ENCODE measurements at places on chromosomes 5 and 9. TPM values are rescaled to one million over a fixed set of nuclear protein-coding genes. Genes with fewer than 3 reads are reported as not detected.
A peak's percentile ranks its signal among the peaks of the same experiment; 100 is the strongest.

DNA sequence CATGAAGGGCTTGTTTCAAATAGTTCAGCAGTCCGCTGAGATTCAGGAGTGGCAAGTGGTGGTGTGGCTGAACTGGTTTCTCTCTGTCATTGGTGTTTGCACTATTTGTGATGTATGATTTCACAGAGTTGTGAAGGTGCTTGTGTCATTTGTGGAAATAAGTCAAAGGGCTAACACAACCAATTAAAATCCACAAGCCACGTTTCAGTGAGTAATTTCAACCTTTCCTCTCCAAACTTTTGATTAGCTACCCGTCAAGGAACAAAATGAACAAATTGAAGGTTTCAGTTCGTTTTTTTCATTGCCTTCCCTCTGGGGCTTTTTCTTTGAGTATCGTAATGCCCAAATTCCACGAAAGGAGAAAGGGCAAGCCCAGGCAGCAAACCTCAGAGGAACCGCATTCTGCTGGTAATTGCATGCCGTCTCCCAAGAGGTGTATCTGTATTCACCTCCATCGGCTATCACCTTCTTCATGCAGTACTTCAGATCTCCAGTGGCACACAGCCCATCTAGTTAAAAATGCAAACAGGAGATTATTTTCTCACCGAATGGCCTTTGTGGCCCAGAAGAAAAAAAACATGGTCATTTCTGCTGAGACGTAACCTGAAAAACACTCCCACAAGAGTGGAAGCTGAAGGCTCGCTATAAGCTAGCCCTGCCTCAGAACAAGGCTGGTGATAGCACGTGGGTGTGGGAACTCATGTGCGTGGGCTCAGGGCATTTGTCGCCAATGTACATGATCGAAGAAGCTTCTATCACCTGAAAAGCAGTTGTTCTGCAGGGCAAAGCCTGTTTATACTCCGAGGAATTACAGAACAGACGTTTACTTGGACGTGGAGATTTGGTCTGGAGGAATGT is 197.1 kb downstream of the NR3C1 start:
- DNase-seq = no peak

Gene PCDHGA9
- polyA plus RNA-seq = 0.11 TPM

Gene SCGB3A2
- not detected for polyA plus RNA-seq

Gene COL15A1
- 7.5 TPM for polyA plus RNA-seq

DNA sequence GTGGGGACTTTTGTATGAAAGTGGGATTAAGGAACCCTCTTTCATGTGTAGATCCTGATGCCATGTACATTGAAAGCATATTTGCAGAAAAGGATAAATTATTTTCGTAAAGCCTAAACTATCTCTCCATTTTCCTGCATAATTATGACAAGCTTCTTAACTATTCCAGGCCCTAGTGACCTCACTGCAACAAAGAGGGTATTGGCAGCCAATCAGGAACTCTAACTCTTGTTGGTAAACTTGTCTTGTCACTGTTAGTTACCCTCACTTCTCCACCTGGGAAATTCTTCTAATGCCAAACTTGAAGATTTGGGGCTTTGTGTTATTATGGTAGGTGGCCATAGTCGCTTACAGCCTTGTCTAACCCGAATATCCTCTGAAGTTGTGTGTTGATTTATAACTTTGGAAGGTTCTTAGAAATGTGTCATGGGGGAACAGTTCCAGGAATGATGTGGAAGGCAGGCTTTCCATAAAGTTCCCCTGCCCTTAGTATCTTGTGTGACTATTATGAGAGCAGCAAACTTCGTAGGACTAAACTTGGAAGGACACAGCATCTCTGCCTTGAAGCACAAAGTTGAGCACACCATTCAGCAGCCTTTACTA is 52.5 kb downstream of the IQGAP2 start:
- DNase-seq = no peak

DNA sequence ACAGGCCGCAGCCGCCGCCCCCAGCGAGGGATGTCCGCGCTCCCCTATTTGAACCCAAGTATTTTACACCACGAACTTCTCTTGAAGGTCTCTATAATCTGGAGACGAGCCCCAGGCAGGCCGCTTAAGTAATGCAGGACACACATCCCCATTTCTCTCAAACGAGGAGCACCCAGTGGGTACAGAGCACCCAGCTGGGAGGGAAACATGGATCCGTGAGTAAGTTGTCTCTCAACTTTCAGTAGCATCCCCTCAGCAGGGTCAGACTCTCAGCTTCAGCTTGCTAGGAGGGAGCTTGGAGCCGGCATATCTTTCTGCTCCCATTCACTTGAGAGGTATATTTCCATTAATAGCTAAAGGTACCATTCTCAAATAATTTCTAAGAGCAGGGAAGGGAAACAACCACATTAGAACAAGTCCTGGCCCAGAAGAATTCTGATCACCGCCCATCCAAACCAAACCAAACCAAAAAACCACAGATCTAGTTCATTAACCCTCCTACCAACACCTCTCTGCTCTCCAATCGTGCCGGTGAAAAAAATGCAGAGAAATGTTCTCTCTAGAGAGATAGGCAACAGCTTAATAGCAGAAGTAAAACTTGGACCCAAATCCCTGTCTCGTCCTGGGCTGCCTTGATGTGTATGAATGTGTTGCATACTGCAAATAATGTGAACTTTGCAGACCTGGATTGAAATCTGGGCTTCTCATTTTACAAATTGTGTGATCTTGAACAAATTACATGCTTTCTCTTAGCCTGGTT is 910 bp downstream of the TDRD7 start:
- DNase-seq = no peak

DNA sequence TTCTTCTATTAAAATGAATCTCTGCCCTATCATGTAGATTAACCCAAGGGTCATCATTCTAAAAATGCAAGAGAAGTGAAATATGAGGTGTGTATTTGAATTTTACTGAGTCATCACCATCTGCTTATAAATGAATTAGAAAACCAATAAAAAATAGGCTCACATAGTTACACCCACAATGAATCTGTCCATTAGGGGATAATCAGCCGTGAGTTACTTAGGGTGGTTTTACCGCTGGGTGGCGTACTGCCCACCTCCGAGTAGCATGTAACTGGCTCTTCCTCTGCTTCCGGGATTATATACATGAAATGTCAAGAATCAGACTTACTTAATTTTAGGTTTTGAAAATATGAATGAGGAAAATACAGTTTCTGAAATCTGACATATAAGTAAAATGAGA is 332.9 kb upstream of the CCNG1 start:
- DNase-seq = no peak

Gene ARID3C
- not detected for polyA plus RNA-seq

Gene CBY3
- not detected for polyA plus RNA-seq

GRCh38 chr9:135848341-135849047 is 58.9 kb downstream of the CAMSAP1 start:
- DNase-seq = no peak

Gene ALDH1A1
- polyA plus RNA-seq = 15.0 TPM

DNA sequence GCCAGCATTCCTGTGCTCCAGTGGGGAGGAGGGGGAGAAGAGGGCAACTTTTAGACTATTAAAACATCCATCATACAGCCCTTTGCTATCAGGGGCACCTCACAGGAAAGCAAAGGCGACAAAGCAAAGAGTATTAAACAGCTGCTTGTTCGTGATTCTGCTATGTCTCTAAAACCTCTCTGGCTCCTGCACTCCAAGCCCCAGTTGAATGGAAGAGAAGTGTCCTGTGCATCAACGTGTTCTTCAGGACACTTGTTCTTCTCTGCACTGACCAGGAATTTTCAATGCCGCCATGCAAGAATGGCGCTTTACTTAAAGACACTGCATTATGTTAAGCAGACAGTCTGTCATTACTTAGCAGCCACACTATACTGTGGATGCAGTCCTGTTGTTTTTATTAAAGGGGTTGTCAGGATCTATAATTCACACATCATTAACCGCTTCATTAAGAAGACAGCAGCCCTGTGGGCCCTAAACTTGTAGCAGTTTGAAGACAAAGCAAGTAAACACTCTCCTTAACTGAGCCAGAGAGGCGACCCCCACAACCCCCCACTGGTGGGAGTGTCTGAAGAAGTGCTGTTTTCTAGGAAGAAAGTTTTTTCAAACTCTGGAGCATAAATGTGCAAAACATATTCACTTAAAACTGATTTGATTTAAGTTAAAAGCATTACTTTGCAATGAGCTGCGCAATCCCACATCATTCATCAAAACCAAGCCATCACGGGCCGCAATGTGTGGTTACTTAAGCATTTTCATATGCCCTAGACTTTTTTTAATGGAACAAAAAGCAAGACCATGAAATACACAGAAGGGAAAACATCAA is 164.5 kb downstream of the ZNF608 start:
- no peak for DNase-seq

Gene PCDHB11
- 0.08 TPM for polyA plus RNA-seq

- DNase-seq = no peak
Observed at GRCh38 chr5:129441096-129441495, 19.0 kb upstream of the ADAMTS19 start.

DNA sequence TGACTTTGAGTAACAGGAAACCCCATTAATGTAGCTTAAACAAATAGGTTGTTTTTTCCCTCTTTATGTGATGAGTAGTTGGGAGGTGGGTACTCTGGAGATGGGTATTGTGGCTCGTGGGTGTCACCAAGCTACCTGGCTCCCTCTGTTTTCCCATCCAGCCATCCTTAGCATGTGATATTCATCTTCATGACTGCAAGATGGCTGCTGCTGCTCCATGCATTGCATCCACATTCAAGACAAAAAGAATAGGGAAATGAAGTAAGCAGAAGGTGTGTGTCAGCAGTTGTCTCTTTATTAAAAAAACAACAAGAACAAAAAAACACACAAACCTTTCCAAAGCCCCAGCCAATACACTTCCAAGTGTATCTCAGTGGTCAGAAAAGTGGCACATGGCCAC is 6.5 kb upstream of the ARHGAP26 start:
- DNase-seq = no peak

Gene IFNA13
- polyA plus RNA-seq = not detected

DNA sequence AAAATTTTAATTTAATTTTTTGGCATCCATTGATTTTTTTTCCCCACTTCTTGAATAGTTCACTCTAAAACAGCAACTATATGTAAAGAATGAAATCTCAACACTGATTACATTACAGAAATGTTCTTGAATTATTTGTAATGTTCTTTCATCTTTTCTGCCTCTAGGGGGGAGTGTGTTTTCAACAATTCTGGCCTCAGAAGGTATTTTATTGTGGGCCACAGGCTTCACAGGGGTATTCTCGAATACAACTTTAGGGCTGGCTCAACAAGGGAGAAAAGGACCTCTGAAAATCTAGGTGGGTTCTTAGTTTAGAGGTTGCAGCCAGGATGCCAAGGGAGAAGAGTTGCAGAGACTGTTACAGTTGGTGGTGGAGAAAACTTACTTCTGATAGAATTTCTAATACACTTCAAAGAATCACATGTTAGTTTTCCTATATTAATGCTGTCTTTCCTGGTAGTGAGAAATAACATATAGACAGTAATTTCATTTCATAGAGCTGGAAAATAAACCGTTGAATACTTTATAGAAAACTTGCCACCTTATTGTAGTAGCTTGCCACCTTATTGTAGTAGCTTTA is 3.6 kb upstream of the NPR3 start:
- no peak for DNase-seq

- no peak for DNase-seq
Observed at GRCh38 chr9:4857163-4857810, 64.5 kb downstream of the RCL1 start.

Gene PRELID1
- 44.3 TPM for polyA plus RNA-seq

GRCh38 chr9:106127776-106128175 is 433.4 kb downstream of the TMEM38B start:
- no peak for DNase-seq

- DNase-seq = no peak
Observed at GRCh38 chr9:128247226-128247803, 28.5 kb downstream of the GOLGA2 start.

GRCh38 chr9:134888603-134889190 is 8.1 kb downstream of the FCN2 start:
- DNase-seq = no peak

- peak; percentile 54 for DNase-seq
Observed at GRCh38 chr5:151078490-151079262, 2.2 kb downstream of the TNIP1 start.

- DNase-seq = no peak
Observed at GRCh38 chr5:43973318-43973717, 370.3 kb downstream of the NNT start.

- peak; percentile 34 for DNase-seq
Observed at GRCh38 chr9:36865731-36866635, 168.1 kb downstream of the PAX5 start.

Gene PCDHA1
- polyA plus RNA-seq = not detected

DNA sequence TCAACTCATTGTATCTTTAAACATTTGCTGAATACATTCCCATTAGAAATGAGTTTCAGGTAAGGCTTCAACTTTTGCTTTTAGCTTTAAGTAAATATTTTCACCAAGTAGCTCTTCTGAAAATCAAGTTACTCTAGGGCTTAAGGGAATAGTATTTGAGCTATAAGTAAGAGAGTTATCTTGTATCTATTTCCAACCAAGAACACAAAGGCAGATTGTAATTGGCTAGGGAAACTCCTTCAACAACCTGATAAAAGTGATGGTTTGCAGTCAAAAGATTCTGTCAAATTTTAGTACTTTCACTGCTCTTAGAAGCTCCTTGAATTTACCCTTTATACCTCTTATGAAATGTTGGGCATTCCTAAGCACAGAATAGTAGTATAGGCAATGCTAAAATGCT is 13.0 kb downstream of the ELL2 start:
- DNase-seq = no peak

DNA sequence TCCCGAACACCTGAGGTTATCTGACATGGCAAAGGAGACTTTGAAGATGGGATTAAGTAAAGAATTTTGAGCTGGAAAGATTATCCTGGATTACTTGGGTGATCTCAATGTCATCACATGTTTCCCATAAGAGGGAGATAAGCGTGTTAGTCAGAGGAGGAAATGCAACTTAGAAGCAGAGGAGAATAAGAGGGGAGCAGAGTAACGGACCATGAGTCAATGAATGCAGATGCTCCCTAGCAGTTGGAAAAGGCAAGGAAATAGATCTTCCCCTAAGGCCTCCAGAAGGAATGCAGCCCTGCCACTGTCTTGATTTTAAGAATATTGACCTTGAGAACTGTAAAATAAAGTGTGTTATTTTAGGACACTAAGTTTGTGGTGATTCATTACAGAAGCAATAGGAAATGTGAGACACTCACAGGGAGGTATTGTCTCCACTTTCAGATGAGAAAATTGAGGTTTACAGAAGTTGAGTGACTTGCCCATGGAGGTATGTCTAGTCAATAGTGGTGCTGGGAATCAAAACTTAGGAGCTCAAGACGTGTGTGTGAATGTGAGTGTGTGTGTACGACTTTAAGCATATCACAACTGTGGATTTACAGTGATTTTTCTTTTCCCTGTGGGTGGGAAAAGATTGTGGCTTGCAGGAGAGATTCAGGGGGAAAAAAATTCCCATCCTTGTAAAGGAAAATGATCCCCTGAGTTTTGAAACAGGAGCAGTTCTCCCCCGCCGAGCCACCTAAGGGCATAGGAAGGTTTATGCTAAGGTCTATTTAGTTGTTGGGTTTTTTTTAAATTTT is 125.3 kb downstream of the TRIM32 start:
- DNase-seq = no peak

Gene BOD1
- polyA plus RNA-seq = 295 TPM

Gene IL9
- not detected for polyA plus RNA-seq

Gene ZDHHC11B
- 1.3 TPM for polyA plus RNA-seq

GRCh38 chr5:139543423-139543991 is 17.6 kb upstream of the UBE2D2 start:
- DNase-seq = peak; percentile 55

- no peak for DNase-seq
Observed at GRCh38 chr5:141692919-141693725, 11.1 kb upstream of the ARAP3 start.

Measured in psoas muscle (tissue), 8 donors.